MG63 (cell line): ENCODE measurements at places on chromosomes 7 and 10. TPM values are rescaled to one million over a fixed set of nuclear protein-coding genes. Genes with fewer than 3 reads are reported as not detected.

DNA sequence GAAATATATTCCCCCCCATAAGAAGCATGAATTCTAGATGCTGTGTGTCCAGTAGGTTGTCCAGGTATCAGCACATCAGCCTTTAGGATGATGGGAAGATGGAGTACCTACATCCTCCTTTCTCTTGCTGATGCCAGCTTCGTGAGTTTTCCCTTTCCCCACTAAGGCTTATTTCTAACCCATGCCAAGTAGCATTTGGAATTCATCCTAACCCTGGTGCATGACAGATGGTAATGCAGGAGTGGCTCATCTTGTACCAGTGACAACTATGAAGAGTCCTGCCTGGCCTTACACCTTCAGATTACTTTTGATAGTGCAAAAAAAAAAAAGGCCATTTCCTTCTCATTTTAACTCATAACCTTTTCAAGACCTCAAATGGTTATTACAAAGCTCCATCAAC lies 58.7 kb downstream of the ARHGAP21 start:
- no peak for DNase-seq

GRCh38 chr10:119269737-119270136 lies 62.4 kb downstream of the GRK5 start:
- DNase-seq: no peak

GRCh38 chr10:15295537-15296325 lies 75.4 kb downstream of the FAM171A1 start:
- no peak for DNase-seq

DNA sequence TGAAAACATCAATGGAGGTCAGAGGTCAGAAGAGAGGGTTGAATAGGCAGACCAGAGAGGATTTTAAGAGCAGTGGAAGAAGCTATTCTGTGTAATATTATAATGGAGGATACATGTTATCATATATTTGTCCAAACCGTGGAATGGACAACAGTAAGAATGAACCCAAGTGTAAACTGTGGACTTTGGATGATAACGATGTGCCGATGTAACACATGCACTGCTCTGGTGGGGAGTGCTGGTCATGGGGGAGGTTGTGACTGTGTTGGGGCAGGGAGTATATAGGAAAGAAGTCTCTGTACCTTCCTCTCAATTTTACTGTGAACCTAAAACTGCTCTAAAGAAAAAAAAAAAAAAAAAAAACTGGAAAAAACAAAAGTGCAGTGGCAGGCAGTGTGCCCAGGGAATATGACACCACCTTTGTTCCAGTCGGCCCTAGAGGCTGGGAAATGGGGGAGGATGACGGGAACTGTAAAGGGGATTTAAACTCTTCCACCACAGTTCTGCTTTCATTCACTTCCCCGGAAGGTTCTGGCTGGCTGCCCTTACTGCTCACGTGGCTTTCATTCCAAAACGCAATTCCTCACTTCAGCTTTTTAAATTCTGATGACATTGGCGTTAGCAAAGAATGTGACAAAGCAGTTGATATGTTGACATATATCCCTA lies 113.7 kb upstream of the ANKRD1 start:
- DNase-seq: peak; percentile 8

Gene PIP
- total RNA-seq: not detected in 2 replicates

DNA sequence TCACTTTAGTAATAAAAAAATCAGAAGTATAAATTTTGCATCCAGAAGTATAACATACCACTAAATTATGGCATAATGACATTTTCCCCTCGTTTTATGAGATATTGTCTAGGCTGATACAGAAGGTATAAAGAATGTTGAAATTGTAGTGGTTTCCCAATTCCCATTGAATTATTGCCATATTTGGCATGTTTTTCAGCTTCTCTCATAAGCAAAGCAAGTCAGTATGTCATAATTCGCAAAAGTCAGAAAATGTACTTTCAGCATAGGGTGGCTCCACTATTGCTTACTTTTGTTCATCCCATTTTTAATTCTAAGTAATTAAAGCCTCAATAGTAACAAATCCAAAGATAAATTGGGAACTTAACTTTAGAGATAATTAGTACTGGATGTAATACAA lies 19.7 kb upstream of the PTPRZ1 start:
- DNase-seq: no peak

DNA sequence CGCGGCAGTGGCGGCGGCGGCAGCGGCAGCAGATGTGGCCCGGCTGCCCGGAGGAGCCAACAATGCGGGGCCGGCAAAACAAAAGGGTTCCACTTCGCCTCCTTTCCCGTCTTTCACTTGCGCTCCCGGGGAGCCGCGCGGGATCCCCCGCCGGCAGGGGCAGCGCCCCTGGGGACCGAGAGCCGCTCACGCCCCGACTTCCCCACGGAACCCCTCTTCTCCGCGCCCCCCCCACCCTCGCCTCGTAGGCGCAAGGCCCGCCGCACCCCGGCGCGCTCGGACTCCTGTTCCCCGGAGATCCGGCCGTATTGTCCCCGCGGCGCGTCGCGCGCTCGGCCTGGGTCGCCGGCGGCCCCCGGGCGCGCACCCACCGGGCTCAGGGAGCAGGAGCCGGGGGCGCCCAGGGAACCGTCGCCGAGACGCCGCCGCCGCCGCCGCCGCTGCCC lies 854 bp downstream of the CTBP2 start:
- peak; percentile 21 for DNase-seq
